CD4-positive, alpha-beta T cell treated with Interleukin-17A for 4 hours (primary cell): ENCODE measurements at places on chromosomes 7 and 10.
A peak's percentile ranks its signal among the peaks of the same experiment; 100 is the strongest.

DNA sequence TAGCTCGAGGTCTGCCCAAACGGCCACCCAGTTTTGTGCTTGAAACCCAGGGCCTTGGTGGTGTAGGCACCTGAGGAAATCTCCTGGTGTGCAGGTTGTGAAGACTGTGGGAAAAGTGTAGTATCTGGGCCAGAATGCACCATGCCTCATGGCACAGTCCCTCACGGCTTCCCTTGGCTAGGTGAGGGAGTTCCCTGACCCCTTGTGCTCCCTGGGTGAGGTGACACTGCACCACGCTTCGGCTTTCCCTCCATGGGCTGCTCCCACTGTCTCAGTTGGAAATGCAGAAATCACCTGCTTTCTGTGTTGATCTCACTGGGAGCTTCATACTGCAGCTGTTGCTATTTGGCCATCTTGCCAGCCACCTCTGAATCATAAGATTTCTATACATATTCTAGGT lies 62.4 kb upstream of the CDK6 start:
- no peak for DNase-seq

GRCh38 chr7:137329411-137329810 lies 14.1 kb downstream of the PTN start:
- no peak for DNase-seq

- peak; percentile 43 for DNase-seq
Observed at GRCh38 chr7:43584195-43584586, 1.3 kb downstream of the STK17A start.

DNA sequence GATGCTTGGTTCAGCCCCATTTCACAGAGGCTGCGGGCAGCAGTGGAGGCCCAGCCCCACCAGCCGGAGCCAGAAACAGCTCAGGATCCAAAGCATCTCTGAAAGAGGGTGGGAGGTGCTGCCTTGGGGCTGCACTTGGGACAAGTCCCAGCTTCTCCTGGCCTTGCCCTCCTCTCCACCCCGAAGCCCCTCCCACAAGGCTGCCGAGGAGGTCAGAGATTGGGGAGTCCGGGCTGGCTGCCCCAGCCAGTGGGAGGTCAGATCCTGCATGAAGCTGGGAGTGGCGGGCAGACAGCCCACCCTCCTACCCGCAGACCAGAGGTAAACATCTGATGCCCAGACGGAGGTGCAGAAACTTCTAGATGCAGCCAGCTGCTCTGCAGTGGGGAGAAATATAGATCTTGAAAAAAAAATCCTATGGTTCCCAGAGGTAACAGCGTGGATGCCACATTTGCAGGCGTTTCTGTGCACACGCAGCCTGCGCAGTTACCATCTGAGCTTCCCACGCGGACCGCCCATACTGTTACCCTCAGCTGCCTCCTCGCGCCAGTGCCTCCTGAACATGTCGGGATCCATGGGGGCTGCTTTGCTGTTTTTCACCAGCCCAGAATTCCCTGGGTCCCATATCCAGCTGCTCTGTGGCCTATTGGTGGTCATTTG lies 36.9 kb upstream of the GNA12 start:
- DNase-seq, result no peak

- DNase-seq, result no peak
Observed at GRCh38 chr7:51103718-51104117, 212.9 kb downstream of the COBL start.

DNA sequence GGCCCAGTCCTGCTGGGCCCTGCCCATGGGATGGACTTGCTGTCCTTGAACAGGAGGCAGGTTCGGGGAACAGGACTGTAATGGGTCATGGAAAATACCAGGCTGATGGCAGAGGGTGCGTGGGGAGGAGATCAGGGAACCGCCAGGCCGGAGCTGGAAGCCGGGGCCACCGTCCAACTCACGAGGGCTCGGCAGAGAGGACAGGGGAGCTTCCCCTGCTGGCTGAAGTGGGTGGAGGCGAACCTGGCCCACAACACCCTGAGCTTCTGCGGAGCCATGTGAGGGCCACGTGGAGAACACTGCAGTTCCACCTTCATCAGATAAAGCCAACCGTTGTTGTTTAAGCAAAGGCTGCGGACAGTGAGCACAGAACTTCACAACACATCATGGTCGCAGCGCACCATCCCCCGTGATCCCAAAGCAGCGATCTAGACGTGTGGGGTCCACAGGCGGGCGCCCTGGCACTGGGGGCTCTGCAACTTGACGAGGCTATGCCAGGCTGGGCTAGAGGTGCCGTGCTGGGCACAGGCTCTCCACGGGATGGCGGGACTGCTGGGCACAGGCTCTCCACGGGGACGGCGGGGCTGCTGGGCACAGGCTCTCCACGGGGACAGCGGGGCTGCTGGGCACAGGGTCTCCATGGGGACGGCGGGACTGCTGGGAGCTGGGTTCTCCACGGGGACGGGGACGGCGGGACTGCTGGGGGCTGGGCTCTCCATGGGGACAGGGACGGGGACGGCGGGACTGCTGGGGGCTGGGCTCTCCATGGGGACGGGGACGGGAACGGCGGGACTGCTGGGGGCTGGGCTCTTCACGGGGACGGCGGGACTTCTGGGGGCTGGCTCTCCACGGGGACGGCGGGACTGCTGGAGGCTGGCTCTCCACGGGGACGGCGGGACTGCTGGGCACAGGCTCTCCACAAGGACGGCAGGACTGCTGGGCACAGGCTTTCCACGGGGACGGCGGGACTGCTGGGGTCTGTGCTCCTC lies 473.4 kb downstream of the DNAJB6 start:
- no peak for DNase-seq

GRCh38 chr7:124042826-124043225 lies 10.0 kb upstream of the TMEM229A start:
- no peak for DNase-seq

DNA sequence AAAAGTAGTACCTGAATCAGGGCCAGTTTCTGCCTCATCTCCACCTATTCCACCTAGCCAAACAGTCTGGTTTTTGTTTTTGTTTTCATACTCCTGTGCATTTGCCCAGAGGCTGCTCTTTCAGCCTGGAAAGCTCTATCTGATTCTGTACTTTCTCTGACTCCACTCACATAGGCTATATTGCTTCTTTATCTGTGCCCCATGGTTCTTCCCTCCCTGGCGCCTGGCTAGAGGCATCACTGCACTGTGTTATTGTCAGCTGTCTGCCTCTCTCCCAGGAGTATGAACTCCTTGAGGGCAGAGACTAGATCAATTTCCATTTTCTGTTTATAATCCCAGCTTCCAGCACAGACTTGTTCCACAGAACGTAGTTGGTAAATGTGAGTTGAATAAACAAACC lies 5.1 kb upstream of the LMOD2 start:
- no peak for DNase-seq

GRCh38 chr7:74466196-74466813 lies 12.6 kb downstream of the GTF2IRD1 start:
- DNase-seq, result no peak
